ENCODE measurements at places on chromosomes 1 and 21.

- DNase-seq, result no peak
Measured at GRCh38 chr1:48851638-48852037, 74.9 kb upstream of the BEND5 start.

DNA sequence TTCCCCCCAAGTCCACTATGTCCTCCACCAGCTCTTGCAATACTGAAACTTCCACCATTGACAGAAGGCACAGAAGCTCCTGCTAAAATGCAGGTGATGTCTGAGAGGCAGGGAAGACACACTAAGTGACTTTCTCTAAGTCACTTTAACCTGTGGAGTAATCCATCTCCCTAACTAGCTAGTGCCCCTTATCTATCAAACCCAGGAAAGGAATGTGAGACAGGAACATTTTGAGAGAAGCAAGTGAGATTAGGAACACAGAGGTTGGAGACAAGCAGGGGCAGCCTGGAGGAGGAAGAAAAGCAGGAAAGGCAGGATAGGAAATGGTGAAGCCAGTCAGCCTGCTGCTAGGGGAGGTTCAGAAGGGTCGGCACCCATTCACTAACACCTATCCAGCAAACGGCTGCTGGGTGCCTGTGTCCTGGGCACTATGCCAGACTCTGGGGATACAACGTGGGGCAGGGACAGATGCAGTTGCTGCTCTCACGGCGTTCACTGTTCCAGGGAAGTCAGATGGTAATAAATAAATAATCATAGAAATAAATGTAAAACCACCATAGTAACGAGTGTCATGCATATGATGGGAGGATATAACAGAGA, 7.0 kb downstream of the GPA33 start:
- DNase-seq, result no peak

DNA sequence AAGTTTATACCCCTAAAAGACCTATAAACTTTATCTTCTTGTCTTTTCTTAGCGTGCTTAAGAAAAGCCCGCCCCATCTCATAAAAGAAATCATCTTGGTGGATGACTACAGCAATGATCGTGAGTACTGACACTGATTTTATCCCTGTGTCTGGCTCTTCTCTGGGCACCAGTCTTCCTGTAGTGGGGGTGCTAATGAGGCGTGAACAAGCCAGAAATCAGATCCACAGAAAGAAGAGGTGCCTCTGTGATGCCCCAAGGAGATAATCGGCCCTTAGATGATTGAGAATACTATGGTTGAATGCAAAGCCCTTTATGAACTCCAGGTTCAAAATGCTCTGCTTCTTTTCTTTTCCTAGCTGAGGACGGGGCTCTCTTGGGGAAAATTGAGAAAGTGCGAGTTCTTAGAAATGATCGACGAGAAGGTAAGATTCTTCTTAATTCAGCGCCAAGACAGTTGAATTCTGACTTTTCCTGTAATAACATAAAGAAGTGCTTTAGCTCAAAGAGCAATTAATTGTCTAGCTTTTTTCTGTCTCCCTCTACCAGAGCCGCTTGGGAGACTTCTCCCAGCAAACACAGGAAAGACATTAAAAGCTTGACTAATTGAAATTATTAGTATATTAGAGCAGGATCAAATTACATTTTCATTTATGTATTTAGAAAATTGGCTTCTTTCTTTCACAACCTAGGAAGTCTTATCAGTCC, 169.4 kb downstream of the GALNT2 start:
- peak; percentile 55 for DNase-seq

- no peak for DNase-seq
Measured at GRCh38 chr21:14121719-14122118, 89.0 kb downstream of the LIPI start.

DNA sequence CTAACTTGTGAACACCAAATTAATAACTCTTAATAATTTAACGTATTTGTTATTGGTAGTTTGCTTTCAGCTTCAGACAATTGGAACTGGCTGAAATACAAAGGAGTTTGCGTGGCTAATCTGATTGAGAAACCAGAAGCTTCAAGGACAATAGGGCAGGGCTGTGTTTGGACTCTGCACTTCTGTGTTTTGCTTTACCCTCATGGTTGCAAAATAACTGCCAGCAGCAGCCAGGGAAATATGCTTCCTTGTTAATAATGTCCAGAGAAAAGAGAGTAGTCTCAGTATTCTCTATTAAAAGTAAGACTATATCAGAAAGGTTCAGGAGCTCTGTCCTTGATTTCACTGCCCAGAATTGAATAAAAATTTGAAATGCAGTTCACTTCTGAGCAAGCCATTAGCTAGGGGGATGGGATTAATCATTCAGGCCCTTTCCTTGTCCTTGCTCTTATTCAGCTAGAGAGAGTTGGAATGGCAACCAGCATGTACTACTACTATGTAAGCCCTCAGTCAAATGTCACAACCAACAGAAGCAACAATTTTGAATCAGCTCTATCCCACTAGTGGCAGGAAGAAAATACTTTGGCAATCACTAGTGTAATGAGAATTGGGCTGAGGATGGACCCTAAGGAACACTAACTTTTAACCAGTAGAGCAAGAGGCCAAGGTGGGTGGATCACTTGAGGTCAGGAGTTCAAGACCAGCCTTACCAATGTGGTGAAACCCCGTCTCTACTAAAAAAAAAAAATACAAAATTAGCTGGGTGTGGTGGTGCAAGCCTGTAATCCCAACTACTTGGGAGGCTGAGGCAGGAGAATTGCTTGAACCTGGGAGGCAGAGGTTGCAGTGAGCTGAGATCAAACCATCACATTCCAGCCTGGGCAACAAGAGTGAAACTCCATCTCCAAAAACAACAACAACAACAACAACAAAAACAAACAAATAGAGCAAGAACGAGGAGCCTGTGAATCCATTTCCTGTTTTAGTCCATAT, 76.8 kb downstream of the POU2F1 start:
- DNase-seq, result no peak

DNA sequence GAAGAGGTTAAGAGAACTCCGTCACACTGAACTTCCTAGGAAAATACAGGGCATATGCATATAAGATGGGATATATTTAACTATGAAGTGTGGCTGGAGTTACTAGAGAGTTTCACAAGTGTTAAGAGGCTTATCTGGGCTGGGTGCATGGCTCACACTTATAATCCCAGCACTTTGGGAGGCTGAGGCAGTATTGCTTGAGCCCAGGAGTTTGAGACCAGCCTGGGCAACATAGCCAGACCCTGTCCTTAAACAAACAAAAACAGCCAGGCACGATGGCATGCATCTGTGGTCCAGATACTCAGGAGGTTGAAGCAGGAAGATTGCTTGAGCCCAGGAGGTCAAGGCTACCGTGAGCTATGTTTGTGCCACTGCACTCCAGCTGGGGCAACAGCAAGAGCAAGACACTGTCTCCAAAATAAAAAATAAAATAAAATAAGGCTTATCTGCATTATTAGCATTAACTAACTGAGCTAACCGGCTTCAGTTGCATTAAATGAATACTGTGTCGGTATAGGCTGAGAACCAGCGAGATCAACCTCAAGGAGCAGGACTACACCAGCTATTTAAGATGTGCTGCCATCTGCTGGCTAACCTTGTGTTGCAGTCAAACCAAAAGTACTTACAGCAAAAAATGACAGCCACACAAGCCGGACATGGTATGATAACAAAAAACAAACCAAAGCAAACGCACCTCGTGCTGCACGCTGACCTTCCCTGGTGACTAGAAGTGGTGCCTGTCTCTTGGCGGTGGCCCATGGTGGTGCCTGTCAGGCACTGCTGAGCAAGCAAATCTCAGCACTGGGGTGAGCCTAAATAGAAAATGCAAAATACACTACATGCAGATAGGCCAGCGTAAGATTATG, 19.7 kb upstream of the RBBP5 start:
- DNase-seq, result peak; percentile 53

Data from NCI-H187 treated with DMSO at 0.1 percent for 48 hours (cell line).